ENCODE measurements at places on chromosomes 6 and 20.

GRCh38 chr20:44138867-44139266 lies 48.1 kb downstream of the JPH2 start:
- DNase-seq: no peak

DNA sequence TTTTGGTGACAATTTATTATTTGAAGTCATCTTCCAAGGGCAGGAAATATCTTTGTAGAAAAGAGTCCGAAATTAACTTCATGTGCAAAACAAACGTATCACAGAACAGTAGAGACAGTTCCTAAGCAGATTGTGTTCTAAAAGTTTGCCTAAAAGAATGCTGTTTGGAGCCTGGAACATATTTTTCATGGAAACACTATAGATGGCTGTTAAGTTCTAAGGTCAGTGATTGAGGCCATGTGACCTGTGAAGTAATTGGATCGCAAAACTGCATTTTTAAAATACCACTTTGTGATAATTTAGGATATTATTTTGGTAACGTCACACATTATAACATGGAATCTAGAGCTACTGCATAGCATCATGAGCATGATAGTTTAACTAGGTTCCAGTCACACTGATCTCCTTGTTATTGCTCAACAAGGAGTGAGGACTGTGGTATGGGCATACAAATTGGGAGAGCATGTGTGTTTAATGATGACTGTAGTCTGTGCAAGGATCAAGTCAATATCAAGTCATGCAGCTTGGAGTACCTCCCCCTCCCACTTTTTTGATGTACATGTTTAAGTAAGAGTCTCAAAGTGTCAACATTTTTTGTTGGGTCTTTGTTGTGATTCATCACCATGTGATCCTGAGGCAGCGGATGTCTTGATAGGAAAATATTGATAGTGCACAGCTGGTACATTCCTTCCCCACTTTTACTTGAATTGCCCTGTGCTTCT lies 609.3 kb upstream of the CITED2 start:
- DNase-seq: no peak

DNA sequence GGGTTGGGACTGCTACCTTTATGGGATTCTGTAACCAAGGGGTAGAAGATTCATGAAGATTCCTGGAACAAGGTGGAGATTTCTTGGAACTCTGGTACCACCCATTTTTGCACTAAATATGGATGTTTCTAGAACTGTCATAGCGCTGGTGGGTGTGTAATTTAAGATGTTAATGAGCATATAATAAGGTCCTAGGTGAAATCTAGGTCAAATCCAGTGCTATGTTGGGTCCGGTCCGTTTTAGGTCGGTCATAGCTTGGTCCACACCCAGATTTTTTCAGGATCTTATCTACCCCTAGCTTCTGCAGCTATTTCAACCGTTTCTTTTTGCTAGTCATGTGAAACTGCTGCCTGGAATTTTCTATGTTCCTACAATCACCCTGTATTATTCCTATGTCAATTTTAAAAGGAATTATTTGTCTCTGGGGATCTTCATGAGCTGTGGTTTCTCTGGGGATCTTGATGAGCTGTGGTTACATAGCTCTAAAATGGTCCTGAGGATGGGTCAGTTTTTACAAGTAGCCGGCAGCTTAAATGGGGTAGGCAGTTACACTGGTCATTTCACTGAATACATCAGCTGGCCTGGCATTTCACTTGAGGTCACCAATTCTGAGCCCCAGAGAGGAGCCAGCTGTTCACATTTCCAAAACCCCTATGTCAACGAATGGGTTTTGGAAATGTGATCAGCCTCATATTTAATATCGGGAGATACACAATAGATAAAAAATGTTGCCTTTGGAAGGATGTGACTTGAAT lies 652.3 kb upstream of the FLRT3 start:
- no peak for DNase-seq

DNA sequence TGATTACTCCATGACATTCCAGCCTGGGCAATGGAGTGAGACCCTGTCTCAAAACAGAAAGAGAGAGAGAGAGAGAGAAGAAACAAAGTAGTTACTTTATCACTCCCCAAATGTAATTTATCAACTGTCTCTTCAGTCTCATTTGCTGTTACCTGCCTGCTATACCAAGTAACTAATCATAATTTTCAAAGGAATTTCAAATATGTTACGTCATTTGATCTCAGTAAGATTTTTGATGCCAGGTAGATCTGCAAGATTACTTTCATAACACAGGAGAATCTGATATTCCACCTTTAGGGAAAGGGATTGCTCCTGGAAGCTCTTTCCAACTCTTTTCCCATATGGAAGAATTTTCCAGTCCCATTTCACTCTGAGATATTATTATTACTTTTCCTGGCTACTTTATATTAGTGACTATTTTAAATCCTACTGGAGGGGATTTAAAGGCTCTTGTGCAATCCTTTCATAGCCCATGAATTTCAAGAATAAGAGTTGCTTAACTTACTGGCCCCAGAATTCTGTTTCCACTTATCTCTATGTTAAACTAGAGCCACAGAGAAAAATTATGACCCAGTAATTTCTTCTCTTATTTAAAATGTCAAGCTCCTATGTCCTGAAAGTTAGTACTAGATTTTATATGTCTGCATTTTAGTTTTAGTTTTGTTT lies 390.2 kb upstream of the FLRT3 start:
- DNase-seq: no peak

GRCh38 chr6:32627249-32627648 lies 10.0 kb upstream of the HLA-DQA1 start:
- no peak for DNase-seq
